ENCODE measurements at places on chromosomes 16 and 17.

GRCh38 chr17:42325026-42325425 lies 36.7 kb downstream of the STAT5A start:
- no peak for DNase-seq

DNA sequence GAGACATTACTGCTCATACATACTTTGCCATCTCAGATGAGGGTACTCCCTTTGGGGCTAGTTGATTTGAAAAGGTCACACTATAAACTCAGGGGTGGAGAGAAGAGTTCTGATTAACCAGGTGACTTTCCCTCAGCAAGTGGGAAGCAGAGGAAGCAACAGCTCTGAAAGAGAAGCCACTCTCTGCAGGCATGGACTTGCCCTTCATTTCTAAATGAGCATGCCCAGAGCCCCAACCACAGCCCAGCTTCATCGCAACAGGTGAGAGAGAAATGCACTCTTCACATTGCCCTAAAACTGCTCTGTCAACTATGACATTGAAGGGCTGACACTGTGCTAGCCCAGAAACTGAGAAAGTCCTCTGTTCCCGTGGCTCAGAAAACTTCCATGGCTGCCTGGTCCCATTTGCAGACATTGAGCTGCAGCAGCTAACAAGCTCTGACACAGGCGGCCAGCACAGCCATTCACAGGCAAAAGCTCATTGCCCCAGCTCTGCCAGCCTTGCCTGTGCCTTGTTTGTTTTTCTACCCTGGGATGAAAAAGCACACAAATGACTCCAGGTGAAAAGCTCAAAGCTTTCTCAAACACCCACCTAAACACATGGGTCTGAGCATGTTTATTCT lies 419.8 kb upstream of the DYNLRB2 start:
- no peak for DNase-seq

DNA sequence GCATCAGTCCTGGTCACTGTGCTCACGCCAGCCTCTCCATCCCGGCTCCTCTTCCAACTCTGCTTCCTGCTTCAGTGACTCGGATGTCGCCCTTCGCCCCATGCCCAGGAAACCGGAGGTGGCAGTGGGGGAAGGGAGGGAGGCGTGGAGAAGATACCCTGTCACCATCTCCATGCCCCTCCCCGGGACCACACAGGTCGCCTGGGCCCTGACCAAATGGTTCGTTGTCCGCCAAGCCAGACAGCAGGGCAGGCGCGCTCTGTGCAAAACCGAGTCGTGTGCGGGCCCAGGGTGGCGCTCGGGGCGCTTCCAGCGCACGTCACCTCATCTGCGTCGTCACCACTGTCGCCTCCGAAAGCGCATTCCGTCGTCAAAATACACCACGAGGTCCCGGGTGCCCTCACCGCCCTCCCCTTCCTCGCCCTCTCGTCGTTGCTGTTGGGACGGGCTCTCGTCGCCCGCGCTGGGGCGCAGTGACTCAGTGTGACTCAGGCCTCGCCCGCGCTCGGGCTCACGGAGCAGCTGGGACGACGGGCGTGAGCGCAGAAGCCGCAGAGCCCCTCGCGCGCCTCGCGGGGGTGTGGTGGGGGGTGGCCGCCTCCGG lies 39.2 kb downstream of the ZNF778 start:
- peak; percentile 85 for DNase-seq

DNA sequence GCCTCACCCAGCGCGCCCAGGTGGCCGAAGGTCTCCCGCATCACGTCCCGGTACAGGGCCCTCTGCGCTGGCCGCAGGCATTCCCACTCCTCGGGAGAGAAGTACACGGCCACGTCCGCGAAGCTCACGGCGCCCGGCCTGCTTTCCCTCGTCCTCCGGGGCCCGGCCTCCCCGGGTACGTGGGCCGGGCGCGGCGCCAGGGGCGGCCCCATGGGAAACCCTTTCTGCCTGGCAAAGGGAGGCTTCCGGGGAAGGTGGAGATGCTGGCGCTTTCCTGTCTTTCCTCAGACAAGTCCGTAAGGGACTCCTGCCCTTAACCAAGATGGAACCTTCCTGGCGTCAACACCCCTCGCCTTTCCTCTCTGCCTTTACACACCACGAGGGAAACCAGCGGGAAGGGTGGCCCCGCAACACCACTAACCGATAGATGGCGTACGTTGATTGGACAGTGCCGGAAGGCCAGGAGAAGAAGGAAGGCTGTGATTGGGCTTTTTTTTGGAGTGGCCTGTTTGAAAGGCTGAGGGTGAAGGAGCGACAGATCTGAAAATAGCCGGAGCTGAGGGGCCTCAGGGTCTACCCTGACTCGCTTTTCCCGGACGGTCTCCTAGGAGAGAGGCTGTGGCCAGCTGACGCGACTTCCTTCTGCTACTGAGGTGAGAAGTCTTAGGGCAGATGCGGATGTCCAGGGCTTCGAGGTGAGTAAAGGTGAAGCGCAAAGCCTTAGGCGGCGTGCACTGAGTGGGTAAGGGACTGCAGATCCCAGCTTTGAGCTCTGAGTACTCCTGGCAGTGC lies at the start of gene ZNF785:
Gene ZNF785 (minus strand): TSS at position 298 of the 792 bp plus-strand sequence. CDS start 86 bp downstream, at position 212.
- DNase-seq = peak; percentile 91

DNA sequence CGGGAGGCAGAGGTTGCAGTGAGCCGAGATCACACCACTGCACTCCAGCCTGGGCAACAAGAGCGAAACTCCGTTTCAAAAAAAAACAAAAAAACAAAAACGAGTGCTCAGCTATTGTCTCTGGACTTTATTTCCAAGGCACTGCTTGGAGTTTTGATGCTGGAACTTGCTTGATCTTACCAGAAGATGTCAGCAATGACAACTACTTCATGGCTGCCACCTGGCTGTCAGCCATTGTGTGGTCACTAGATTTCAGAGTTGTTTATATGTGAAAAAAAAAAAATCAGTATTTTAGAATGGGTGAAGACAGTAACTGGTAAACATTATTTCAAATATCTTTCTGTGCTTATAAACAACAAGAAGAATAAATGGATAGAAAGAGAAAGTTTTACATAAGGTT lies 26.3 kb upstream of the OR4D1 start:
- no peak for DNase-seq
